ENCODE measurements at places on chromosomes 12 and 14. TPM values are rescaled to one million over a fixed set of nuclear protein-coding genes. Genes with fewer than 3 reads are reported as not detected.

- DNase-seq, result no peak
Observed at GRCh38 chr12:57614178-57614947, 3.1 kb downstream of the ARHGEF25 start.

The KRT6A gene
- not detected for total RNA-seq

DNA sequence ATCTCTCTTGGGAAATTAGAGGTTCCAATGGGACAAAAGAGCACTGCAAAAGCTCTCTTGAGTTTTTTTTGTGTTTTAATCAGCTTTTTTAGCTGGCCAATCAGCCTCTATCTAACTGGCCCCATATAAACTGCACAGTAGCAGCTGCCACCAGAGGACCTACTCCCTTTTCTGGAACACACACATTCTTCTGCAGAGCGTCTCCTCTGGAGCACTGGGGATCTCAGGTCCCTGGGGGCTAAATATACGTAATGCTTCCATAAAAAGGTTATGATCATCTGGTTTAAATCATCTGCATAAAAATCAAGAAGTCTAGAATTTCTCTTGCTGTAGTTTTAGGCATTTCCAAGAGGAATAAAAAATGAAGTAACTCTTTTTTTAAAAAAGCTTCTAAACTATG is 32.3 kb downstream of the TSPAN8 start:
- DNase-seq, result no peak

GRCh38 chr12:46516238-46516932 is 143.8 kb upstream of the SLC38A2 start:
- no peak for DNase-seq

- DNase-seq, result no peak
Observed at GRCh38 chr12:67813456-67813904, 164.9 kb downstream of the DYRK2 start.

DNA sequence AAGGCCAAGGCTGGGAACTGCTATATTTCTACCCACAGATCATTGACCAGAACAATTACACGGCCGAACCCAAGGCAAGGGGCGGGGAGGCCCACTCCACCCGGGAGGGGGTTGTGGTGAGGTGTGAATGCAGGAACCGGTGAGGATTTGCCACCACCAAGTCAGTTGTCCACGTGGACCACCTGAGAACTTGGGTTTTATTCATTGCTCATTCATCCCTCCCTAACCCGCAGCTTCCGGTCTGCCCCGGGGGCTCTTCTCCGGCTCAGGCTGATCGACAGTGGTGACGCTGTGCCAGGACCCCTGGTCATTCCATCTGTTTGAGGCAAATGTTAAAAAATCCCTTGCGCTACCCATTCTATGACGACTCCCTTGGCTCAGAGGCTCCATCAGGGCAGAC is 127.7 kb upstream of the RTL1 start:
- no peak for DNase-seq

The KLHL28 gene
- 9.1 TPM for total RNA-seq
